ENCODE measurements at places on chromosomes 3 and 15.

DNA sequence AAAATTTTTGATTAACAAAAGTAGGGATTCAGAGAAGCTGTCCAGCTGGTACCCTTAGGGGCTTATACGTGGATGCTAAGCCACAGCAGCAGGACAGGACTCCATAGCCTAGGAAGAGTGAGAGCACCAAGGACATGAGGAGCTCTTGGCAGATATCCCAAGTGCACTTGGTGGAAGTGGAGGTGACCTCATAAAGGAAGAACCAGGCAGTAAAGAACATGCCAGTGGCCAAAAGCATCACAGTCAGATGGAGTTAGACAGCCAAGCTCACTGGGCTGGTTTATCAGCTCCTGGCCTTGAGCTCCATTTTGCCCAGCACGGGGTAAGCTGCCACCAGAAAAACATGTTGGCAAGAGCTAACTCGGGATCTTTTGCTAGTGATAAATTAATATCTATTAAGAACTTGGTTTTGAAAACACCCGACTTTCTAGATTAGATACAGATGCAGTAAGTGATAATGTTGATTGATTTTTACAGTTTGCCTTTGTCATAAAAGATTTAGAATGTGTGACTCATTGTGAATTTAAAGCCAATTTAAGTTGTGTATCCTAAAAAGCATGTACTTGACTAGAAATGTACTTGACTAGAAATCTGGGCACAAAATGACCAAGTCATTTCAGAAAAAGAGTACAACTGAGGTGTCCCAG lies 108.0 kb downstream of the CMSS1 start:
- DNase-seq = no peak

DNA sequence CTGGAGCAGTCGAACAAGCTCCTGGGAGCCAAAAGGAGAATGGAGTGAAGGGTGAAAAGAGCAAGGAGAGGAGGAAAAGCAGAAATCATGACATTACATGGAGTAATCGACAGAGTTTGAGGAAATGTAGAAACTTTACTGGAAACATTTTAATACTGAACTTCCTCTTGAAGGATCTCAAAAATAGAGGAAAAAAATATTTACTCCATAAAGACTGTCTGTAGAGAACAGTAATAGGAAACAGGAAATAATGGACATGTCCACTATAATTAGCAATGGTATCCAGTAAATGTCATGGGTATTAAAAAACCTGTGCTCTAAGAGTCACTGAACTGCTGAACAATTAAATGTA lies 53.0 kb downstream of the TBC1D2B start:
- no peak for DNase-seq

GRCh38 chr3:27554706-27555105 lies 70.5 kb upstream of the SLC4A7 start:
- no peak for DNase-seq

DNA sequence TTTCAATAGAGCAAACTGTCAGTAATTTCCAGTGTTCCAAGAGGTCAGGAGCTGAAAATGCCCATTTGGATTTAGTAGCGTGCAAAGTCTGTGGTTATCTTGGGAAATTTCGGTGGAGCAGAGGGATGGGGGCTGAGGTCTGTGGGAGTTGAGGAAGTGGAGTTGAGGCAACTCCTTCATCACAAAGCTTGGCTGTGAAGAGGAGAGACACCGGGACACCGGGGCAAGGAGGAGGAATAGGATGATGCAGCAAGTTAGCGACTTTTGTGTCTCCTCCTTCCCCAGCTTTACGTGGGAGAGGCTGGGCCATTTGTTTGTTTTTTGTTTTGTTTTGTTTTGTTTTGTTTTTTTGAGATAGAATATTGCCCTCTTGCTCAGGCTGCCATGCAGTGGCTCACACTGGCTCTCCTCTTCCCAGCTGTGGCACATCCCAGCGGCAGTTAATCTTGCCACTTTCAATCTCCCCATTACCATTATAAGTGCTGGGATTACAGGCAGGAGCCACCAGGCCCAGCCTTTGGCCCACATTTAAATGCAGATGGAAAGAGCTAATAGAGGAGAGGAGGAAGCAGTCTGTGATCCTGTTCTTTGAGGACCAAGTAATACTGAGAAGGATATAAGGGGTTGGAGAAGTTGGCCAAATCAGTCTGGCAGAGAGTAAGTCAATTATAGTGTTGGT lies 47.1 kb downstream of the CRTC3 start:
- DNase-seq = peak; percentile 36

- no peak for DNase-seq
These were observed 66.6 kb upstream of the TUSC7 start for GRCh38 chr3:116643001-116643400.

- no peak for DNase-seq
These were observed 20.4 kb downstream of the SLC7A14 start for GRCh38 chr3:170565495-170565894.

GRCh38 chr3:72282918-72283317 lies 498.0 kb upstream of the PROK2 start:
- DNase-seq = no peak

GRCh38 chr3:13162549-13163320 lies 89.5 kb upstream of the IQSEC1 start:
- DNase-seq = peak; percentile 44

- no peak for DNase-seq
These were observed 87.5 kb downstream of the PIK3CB start for GRCh38 chr3:138747225-138747624.

- no peak for DNase-seq
These were observed 8.4 kb downstream of the TMOD3 start for GRCh38 chr15:51837792-51838251.

- no peak for DNase-seq
These were observed 68.2 kb downstream of the RAB11A start for GRCh38 chr15:65937476-65937875.

DNA sequence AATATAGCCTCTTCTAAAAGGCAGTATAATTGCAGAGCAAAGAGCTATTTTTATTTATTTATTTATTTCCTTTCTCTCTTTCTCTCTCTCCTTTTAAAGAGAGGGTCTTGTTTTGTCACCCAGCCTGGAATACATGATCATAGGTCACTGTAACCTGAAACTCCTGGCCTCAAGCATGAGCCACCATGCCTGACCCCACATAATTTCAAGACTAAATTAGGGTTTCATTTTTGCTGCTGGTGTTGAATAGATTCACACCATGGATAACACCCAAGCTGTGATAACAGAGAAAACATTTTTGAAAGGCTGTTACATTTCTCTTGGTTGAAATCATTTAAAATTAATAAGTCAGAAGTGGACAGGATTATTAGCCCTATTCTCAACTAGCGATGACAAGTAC lies 131.6 kb downstream of the LEKR1 start:
- DNase-seq = no peak

- no peak for DNase-seq
These were observed 1.2 kb upstream of the ANP32A start for GRCh38 chr15:68821841-68822381.

GRCh38 chr3:120683671-120684301 lies 1.7 kb upstream of the HGD start:
- no peak for DNase-seq

DNA sequence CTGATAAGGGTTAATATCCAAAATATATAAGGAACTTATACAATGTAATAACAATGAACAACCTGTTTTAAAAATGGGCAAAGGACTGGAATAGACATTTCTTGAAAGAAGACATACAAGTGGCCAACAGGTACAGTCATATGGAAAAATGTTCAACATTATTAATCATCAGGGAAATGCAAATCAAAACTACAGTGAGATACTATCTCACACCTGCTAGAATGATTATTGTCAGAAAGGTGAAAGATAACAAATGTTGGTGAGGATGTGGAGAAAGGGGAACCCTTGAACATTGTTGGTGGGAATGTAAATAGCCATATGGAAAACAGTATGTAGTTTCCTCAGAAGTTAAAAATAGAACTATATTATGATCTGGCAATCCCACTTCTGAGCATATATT lies 20.4 kb downstream of the GOLM2 start:
- DNase-seq = no peak

DNA sequence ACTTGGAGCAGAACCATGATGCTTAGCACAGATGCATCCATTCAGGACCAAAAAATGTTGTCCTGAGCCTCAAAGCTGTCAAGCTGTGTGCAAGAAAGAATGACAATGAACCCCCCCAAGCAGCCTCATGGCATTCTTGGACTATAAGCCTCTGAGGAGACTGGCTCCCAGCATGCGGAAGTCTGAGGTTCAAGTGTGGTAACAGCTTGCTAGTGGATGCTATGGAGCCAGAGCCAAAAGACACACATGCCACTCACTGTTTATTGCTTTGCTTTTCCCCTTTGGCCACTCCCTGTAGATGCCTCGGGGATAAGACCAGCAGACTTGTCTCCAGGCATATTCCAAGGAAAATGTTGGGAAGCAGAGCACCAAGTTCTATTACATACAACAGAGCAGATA lies 38.2 kb upstream of the SNRK start:
- peak; percentile 58 for DNase-seq

- no peak for DNase-seq
These were observed 232.8 kb upstream of the NR2F2 start for GRCh38 chr15:96097661-96098060.

DNA sequence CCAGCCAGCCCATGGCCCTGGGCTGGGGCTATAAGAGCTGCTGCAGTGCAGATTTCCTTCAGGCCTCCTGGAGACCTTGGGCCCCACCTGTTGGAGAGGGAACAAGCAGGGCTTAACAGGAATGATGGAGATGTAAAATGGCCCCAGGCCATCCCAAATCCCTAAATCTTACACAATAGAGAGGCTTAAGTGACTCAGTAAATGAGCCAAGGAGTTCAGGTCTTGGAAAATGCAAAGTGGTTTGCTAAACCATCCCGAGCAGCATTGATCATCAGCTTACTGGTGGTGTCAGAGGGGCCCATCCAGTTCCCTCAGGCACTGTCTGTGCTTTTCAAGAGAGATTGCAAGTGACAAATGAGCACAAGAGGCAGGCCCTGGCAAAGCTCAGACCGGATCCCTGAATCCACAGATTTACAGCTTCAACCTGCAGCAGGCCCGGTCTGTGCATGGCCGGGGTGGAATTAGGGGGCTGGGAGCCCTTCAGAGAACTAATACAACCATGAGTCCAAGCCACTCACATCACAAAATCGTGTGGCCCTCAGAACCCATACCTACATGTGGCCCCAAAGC lies 325.4 kb downstream of the UACA start:
- peak; percentile 88 for DNase-seq

DNA sequence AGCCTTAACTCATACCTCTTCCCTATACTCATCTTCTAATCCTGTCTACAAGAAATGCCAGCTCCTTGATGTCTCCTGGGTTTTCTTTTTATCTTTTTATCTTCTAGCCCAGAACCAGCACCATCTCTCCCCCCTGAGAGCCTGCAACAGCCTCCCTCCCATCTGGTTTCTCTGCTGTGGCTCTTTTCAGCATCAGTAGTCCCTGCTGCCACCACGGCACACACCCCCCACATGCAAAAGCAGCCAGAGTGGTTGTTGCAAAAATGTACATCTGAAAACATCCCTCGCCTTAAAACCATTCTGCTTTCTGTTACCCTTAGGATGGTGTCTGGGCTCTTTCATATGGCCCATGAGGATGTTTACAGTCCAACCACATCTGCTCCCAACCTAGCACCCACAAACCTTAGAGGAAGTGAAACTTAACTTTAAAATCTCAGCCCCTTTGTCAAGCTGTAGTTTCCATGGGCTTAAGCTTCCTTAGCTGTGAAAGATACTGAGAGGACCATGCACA lies 775 bp downstream of the TTC21A start:
- no peak for DNase-seq
